Activated naive CD8-positive, alpha-beta T cell treated with anti-CD3 and anti-CD28 coated beads, Interleukin-2, amount 50 U/mL, for 24 hours (primary cell): ENCODE measurements at places on chromosomes 11 and 22.

- no peaks in the 10 kb centered on the region for H3K27me3 ChIP-seq
- peaks cover 6% of the 10 kb centered on the region for H3K4me1 ChIP-seq
- H3K4me3 ChIP-seq = no peak overlapping the region
- peaks cover 4% of the 10 kb centered on the region for H3K36me3 ChIP-seq
- DNase-seq = no peak
Observed at GRCh38 chr11:73463359-73463758, 87.2 kb downstream of the RELT start.

GRCh38 chr11:120054016-120054752 is 83.7 kb downstream of the TRIM29 start:
- H3K27me3 ChIP-seq = peaks cover 10% of the 10 kb centered on the region
- no peaks in the 10 kb centered on the region for H3K4me1 ChIP-seq
- no peak overlapping the region for H3K4me3 ChIP-seq
- H3K36me3 ChIP-seq = no peaks in the 10 kb centered on the region

DNA sequence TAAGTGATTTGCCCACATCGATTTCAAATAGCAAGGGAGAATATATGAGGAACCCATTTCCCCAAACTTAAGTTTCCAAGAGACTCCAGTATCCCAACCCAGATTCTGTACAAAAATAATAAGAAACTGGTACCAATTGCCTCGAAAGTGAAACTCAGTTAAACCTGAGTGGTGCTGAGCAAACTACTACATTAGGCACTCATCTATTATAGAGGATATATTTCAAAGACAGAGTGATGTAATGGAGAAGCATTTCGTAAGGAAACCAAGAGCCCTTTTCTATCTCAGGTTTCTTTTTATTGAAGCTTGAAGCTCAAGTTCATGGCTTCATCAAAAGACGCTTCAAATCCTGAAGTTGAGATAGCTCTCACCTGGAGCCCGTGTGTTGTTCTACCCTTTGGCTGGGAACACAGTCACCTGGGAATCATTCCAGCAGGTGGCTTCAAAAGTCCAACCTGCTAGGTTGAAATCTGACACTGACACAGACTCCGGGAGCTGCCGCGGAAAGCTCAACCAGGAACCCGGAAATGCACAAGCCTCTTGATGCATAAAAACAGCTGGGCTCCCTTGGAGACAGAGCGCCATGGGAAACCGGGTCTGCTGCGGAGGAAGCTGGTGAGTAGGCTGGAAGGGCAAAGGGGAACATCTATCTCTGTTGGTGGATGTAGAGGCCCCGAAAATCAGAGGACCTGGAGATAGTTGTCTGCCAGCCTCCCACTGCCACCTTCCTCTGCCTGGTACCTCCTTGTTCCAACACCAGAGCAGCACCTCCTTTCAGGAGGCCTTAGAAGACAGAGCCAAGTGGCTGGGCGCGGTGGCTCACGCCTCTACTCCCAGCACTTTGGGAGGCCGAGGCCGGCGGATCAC is at the start of gene C11orf52:
Gene C11orf52 (plus strand): TSS at position 524 of the 867 bp plus-strand sequence. CDS start 60 bp downstream, at position 584.
- peaks cover under 1% of the 10 kb centered on the region for H3K4me1 ChIP-seq
- H3K27ac ChIP-seq = no peak within 1 kb of the TSS
- peaks cover 29% of the 10 kb centered on the region for H3K27me3 ChIP-seq
- H3K36me3 ChIP-seq = no peaks in the 10 kb centered on the region

DNA sequence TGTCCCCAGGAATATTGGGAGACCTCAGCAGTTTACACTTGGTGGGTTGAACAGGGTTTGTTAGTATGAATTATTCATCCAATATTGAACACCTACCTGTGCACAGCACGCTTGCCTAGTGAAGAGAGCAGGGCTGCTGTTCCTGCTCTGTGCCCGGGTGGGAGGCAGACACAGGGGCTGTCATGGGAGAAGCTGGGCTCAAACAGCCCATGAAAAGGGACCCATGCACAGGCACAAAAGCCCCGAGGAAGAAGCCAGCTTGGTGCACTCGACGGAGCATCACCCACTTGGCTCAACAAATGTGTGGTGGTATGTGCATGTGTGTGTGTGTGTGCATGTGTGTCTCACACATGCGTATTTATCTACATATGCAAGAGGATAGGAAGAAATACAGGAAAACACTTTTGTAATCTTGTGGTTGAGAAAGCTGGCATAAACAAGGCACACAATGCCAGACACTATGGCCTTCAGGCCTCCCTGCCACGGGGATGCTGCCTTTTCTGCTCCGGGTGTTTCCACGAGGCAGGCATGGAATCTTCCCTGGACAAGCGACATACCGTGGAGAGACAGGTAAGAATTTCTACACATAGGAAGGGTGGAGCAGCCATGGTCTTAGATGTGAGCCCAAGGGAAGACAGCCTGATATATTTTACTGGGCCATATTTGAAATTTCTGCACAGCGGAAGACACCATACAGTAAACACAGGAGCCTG is 5.0 kb upstream of the APOBEC3A start:
- peak overlapping the region; percentile 57 for H3K27ac ChIP-seq
- peaks cover 10% of the 10 kb centered on the region for H3K27me3 ChIP-seq
- no peaks in the 10 kb centered on the region for H3K36me3 ChIP-seq
- H3K4me1 ChIP-seq = peaks cover 32% of the 10 kb centered on the region
- no peak overlapping the region for H3K4me3 ChIP-seq

GRCh38 chr22:23278883-23279675 is 98.8 kb downstream of the BCR start:
- H3K27ac ChIP-seq = peak overlapping the region; percentile 27
- no peak overlapping the region for H3K4me3 ChIP-seq
- no peak for DNase-seq
- H3K36me3 ChIP-seq = no peaks in the 10 kb centered on the region
- no peaks in the 10 kb centered on the region for H3K27me3 ChIP-seq

GRCh38 chr22:46104170-46104880 is 46.0 kb upstream of the PPARA start:
- H3K4me1 ChIP-seq = no peaks in the 10 kb centered on the region
- H3K27me3 ChIP-seq = no peaks in the 10 kb centered on the region
- H3K27ac ChIP-seq = no peak overlapping the region
- no peak overlapping the region for H3K4me3 ChIP-seq

GRCh38 chr11:50333861-50334260 is 301.2 kb downstream of the OR4C45 start:
- H3K4me3 ChIP-seq = no peak overlapping the region
- no peak for DNase-seq
- no peaks in the 10 kb centered on the region for H3K27me3 ChIP-seq
- H3K27ac ChIP-seq = no peak overlapping the region
- H3K36me3 ChIP-seq = no peaks in the 10 kb centered on the region

DNA sequence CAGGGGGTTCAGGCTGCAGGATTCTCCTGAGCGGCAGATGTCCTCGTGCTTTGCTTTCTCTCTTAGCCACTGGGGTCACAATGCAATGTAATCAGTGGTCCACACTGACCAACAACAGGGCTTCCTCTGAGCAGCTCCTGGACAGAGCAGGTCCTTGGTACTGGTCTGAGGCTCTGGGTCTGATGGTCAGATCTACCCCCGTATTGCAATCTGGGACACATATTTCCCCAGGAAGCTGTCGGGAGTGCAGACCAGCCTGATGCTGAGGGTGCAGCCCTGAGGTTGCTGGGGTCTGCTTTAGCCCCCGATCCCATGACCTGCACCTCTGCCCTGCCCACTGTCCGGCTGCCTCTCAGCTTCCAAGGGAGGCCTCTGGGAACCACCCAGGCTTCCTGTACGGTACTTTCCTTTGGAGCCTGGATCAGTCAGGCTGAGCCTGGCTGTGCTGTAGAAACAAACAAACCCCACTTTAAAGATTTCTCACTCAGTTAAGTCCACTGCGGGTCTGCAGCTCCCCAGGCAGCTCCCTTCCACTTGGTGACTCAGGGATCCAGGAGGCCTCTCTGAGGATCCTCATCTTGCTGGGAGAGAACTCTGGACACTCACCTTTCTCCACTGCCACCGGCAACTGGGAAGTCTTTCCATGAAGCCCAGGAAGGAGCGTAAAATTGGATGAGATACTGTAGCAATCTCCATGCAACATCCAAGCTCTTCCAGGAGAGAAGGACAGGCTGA is 1046.6 kb downstream of the TBC1D22A start:
- no peak overlapping the region for H3K27ac ChIP-seq
- DNase-seq = no peak
- H3K36me3 ChIP-seq = no peaks in the 10 kb centered on the region
- no peak overlapping the region for H3K4me3 ChIP-seq
- H3K4me1 ChIP-seq = no peaks in the 10 kb centered on the region
- peaks cover 14% of the 10 kb centered on the region for H3K27me3 ChIP-seq
